Activated T-cell treated with anti-CD3 and anti-CD28 coated beads, Interleukin-2, amount 50 U/mL, for 48 hours (primary cell): ENCODE measurements at places on chromosomes 7 and 10.

- DNase-seq = peak; percentile 49
These were observed 214.4 kb upstream of the KIAA1217 start for GRCh38 chr10:23994459-23995046.

DNA sequence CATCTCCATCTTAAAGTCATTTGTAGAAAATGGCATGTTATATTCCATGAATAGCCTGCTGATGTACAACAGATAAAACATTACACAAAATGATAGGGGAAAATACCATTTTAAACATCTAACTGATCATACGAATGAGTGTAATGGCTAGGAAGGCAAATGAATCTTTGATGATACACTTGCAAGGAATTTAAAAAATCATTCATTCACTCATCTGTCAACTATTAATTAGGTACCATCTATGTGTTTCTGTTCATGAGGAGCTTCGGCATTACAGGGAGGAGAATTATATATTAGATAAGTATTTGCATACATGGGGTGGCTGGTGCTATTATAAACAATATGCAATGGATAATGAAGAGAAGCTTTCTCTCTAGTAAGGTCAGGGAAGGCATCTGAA lies 183.7 kb downstream of the CACNB2 start:
- DNase-seq = no peak

DNA sequence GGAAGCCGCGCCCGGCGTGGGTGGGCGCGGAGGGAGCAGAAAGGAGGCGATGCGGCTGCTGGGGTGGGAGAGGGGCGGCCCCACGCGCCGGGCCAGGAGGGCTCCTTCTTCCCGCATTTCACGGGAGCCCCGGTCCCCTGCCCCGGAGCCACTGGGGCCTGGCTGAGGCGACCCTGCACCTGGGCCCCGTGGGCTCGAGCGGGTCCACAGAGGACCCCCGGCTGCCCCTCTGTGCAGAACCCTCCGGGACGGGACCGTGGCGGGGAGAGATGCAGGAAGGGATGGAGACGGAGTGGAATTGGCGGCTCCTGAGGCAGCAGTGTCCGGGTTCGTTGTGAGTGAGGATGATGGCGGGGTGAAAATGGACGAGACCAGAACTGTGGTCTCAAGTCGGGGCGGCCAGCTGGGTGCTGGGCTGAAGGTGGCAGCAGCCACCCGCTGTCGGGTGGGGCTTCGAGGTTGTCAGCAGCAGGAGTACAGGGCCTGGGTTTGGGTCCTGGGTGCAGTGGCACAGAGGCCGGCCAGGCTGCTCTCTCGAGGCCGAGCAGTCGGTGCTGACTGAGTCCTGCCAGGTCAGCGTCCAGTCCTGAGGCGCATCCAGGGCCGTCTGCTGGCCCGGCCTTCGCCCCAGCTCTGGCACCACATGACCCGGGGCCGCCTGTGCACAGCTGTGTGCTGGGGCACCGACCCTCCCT lies 80.4 kb downstream of the VIPR2 start:
- DNase-seq = no peak

DNA sequence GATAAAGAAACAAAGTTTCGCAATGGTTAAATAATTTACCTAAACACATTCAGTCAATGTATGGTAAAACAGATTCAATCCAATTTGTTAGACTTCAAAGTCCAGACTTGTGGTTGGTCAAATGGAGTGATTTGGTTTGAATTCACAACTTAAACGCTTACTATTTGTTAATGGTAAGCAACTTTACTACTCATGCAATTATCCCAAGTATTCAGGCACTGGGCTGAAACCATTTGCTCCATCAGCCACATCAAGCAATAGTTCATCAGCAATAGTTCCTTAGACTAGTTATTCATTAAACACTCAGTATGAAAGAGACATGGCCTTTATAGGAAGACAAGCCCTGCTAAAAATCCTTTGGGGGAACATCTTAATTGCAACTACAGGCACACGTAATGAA lies 253.0 kb downstream of the AGMO start:
- no peak for DNase-seq

DNA sequence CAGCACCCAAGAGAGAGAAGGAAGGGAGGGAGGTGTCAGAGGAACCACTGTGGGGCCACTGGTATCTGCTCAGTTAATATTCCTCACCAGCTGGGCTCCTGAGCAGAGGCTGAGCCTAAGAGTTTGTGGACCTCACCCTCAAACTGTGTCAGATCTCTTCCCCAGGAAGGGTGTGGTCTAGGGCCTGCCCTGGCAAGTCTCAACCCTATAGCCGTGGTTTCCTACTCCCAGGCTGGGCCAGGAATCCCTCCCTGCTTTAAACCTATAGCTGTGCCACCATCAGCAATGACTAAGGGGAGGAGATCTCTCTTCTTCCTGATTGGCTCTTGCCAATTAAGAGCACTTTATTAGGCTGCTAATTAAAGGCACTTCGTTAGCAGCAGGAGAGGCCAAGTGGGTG lies 29.9 kb downstream of the POLL start:
- DNase-seq = peak; percentile 17
